ENCODE measurements at places on chromosomes 2 and 18.

DNA sequence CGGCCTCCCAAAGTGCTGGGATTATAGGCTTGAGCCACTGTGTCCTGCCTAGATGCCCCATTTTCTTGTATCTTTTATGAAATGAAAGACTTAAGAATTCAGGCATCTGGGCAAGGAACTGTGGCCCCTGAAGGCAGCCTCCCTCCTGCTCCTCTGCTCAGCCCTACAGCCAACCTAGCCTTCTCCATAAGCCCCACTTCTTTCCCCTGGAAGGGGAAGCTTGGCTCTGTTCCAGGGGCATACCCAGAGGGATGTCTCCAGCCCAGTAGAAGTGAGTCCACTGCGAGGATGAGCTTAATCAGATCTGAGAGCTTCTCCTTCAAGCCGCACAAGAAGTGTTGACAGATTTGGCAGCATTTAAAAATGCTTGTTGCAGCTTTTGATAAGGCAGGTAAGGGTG, 39.7 kb downstream of the RHOB start:
- no peak for DNase-seq

- no peak for DNase-seq
Measured at GRCh38 chr18:35095983-35096676, 54.9 kb downstream of the MAPRE2 start.

- no peak for DNase-seq
Measured at GRCh38 chr2:130769343-130769907, 14.1 kb downstream of the AMER3 start.

DNA sequence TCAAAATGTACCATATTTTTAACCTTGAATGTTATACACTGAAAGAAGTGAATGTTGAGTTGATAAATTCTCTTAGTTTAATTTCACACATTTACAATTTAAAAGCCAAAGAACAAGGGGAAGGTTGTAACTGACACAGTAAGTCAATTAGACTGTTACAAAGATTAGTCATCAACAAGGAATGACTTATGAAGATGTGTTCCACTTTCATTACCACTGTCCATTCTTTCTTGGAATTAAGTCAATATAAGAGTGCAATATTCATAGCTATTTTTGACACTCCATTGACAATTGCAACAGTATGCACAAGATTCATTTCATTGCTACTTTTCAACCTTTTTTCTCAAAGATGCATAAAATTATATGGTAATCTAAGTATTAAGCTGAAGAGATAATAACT, 291.3 kb downstream of the RIT2 start:
- DNase-seq, result no peak

GRCh38 chr18:73079920-73080319, 212.1 kb upstream of the NETO1 start:
- no peak for DNase-seq
